ENCODE measurements at places on chromosomes 6 and 20.

- DNase-seq, result no peak
These were observed 80.9 kb downstream of the PLCB4 start for GRCh38 chr20:9149796-9150195.

GRCh38 chr6:149935246-149935645 lies 6.6 kb upstream of the ULBP2 start:
- no peak for DNase-seq

- DNase-seq, result no peak
These were observed 18.6 kb downstream of the KCNK17 start for GRCh38 chr6:39295611-39296011.

DNA sequence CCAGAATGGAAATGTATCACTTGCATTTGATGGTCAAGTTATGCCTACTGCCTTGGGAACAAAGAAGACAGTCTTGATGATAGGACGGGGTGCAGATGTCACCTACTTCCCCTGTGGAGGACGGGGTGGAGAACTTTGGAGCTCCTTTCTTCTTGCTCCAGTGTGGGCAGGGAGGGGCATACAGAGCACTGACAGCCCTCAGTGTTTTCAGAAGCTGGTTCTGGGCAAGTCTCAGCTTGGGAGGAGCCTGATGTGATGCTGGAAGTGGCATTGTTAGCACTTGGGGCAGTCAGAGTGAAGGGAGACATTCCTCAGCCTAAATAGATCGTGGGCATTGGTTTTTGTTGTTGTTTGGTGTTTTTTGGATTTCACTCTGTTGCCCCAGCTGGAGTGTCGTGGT lies 59.7 kb downstream of the SYNJ2 start:
- DNase-seq, result no peak

DNA sequence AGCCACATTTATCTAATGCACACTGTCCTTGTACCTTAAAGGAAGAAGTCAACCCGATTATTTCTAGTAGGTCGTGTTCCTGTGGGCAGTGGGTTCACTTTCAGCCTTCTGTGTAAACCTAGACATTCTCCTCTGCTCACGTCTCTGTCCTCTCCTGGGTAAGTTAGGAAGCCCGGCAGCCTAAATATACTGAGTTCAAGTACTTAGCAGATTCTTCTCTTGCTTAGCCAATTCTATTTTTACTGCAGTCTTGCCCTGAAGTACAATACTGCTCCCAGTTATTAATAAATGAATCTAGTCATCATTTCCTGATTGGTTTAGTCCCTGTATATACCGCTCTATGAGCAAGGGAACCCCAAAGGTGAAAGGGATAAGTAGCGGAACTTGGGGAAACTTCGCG lies 14.6 kb upstream of the GPR63 start:
- DNase-seq, result no peak

- no peak for DNase-seq
These were observed 819.7 kb downstream of the TBC1D32 start for GRCh38 chr6:120514544-120514943.

Measured in H54 (cell line).